Dorsolateral prefrontal cortex (tissue), 122 donors: ENCODE measurements at places on chromosomes 16 and 17.

DNA sequence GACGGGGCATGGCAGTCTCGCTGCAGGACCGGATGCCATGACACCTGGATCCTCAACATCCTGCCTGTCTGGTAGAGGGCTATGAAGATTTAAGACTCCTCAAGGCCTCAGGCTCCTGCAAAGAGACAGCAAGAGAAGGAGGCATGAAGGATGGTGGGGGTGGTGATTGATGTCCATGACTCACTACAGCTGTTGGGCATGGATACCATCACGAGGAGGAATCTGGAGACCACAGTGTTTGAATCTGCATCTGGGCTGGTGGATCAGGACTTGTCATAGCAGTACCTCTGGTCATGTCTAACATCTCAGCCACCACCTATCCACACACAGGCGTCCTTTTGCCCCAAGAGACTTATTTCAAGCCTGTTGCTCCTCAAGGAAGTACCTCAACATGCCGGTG lies 50.2 kb upstream of the WSCD1 start:
- no peak for DNase-seq

DNA sequence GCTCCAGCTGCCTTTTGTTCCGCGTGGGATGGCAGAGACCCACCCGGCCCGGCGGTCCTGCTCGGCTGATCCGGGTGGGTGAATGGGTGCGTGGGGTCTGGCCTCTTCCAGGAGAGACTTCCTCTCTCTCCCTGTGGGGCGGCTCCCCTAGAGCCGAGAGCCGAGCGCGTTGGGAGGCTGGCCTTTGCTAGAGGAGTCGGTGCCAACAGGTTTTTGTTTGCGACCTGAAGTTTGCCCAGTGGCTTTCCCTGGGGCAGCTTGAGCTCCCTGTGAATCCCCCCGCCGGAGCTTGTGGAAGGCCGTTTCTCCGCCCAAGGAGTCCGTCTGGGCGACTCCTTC lies 970 bp downstream of the EPN2 start:
- no peak for DNase-seq

DNA sequence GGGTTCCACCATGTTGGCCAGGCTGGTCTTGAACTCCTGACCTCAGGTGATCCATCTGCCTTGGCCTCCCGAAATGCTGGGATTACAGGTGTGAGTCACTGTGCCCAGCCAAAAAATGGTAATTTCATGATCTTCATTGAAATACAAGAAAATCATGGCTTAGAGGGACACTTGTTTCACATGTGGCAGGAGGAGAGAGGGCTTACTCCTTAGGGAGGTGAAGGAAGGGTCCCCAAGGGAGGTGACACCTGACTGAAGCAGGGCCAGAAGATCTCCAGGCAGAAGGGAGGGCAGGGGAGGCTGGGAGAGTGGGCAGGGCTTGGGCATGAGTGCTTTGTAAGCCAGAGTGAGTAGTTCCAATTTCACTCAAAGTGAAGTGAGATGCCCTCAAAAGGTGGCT lies 20.0 kb upstream of the ITGAX start:
- DNase-seq, result no peak

DNA sequence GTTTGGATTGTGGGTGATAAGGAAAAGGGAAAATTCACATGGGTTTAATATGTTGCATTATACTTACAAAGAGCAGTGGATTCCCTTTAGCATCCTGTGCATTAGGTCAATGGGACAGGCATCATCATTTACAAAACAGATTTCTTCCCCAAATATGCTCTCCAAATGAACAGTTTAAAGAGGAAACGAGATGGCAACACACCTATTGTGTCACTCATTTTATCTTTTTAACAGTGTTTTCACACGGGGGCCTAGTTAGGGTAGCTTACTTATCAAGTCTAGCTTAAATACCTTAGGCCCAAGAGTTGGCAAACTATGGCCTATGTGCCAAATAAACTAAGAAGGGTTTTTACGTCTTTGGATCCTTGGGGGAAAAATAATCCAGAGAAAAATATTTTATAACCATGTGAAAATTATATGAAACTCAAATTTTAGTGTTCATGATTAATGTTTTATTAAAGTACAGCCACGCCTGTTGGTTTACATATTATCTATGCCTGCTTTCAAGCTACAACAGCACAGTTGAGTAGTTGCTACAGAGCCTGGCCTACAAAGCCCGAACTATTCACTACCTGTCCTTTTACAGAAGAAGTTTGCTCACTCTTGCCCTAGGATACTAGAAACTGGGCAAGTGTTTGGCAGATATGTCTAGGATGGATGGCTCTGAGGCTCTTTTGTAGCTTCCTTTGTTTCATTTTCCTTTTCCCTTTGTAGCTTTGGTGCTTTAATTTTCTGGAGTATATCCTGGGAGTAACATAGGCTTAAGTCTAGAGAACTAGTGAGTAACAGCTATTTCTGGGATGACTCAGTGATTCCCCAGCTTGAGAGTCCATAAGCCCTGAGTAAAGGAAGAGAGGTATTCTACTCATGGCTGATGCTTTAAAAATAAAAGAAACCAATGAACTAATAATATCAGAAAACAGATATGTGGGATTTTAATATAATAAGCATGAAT lies 12.4 kb downstream of the NUP93 start:
- DNase-seq, result no peak

DNA sequence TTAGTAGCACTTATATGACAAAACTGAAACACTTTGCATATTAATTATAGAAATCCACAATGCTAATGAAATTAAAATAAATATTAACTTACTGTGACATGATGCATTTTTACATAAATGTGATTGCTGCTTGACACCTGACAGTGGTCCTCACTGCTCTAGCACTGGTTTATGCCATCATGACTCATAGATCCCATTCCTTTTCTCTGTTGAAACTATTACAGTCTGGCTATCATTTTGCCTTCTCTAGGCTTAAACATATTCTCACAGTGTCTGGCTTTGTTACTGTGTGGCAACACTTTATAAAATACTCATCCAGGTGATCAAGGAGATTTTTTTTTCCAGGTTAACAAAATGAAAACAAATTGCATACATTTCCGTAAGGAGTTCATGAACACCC lies 108.0 kb downstream of the MRTFB start:
- no peak for DNase-seq

DNA sequence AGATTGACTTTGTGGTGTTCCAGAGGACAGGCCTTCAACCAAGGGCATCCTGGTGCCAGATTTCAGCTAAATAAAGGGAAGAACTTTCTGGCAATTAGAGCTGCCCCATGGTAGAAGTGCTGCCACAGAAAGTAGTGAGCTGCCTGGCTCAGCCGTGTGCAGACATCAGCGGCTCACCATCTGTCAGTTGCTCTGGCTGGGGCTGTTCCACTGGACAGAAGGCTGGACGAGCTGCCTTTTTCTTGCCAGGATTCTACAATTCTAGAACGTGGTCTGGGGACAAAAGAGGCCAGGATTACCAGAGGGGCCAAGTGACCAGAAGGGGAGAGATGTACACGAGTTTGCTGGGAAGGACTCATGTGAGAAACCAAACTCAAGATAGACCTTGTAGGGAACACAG lies 107.0 kb upstream of the RPL38 start:
- no peak for DNase-seq

- no peak for DNase-seq
Observed at GRCh38 chr17:1069847-1070246, 72.9 kb downstream of the TIMM22 start.

- no peak for DNase-seq
Observed at GRCh38 chr16:9311303-9311954, 220.0 kb downstream of the HAPSTR1 start.

DNA sequence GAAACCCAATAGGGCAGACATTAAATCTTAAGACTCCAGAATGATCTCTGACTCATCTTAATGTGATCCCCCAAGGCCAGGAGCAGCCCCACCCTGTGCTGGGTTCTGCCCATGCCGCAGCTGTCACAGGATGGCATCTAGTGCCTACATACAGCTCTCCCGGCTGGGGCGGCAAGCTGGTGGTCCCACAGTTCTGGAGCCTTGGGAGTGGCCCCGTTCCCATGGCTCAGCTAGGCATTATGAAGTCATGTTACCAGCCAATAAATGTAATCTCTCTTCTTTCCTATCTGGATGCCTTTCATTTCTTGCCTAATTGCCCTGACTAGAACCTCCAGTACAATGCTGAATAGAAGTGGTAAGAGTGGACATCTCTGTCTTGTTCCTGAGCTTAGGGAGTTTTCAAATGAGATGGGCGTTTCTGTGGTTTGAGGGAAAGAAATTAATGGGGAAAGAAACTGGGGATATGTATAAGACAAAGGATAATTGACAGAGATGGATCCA lies 95.7 kb upstream of the DNAH17 start:
- no peak for DNase-seq

GRCh38 chr16:68528233-68528632 lies 10.9 kb upstream of the ZFP90 start:
- no peak for DNase-seq

GRCh38 chr16:685967-686366 lies 1.8 kb upstream of the JMJD8 start:
- DNase-seq, result no peak

- DNase-seq, result no peak
Observed at GRCh38 chr17:67385122-67385988, 8.3 kb downstream of the PITPNC1 start.
